KG1 (cell line): ENCODE measurements at places on chromosomes 3 and 15.

- no peak for DNase-seq
Observed at GRCh38 chr3:148315756-148316155, 381.9 kb upstream of the AGTR1 start.

DNA sequence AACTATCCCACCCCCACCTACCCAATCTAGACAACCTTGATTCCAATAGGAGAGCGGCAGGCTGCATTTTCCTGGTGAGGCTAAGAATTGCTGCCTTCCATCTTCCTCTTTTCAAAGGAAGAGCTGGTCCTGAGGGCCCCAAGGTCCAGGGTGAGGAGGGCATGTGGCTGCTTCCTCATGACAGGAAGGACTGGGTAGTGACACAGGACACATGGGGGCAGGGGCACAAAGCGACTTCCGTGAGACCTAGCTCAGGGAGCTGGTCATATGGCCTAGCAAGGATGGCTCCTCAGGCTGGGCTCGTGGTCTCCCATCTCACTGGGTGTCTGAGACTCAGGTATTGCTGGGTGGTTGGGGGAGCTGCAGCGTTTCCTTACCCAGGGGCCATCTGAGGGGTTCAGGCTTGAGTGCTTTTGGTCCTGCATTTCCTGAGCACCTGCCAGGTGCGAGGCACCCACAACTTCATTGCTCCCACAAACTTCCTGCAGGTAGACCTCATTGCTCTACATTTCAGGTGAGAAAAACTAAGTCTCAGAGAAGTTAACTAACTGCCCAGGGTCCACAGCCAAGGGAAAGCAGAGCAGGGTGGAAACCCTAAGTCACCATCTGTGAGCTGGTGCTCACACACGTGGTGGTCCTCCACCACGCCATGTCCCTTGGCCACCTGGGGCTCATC, 160.0 kb upstream of the TLE3 start:
- peak; percentile 42 for DNase-seq

GRCh38 chr3:43001094-43001553, 22.0 kb downstream of the GASK1A start:
- DNase-seq, result no peak

GRCh38 chr3:119368298-119368697, 74.1 kb downstream of the ARHGAP31 start:
- DNase-seq, result no peak

- DNase-seq, result no peak
Observed at GRCh38 chr3:71466483-71466882, 117.0 kb downstream of the FOXP1 start.

DNA sequence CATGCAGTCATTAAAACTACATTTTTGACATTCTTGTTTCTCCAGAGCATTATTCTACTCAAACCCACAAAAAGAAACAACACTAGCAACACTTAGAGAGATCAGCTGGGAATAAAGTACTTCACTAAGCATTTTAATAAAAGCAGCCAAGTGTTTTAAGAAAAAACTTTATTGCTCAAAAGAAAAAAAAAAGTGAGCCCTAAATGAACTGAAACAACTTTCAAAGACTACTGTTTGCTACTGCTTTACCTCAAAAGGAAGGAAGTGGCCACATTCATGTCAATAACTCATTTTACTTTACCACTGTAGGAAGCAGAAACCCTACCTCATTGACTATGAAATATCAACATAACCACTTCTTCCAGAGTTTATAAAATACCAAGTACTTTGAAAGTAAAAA, 91.3 kb downstream of the UACA start:
- peak; percentile 46 for DNase-seq

GRCh38 chr3:119099785-119100184, 46.2 kb upstream of the TEX55 start:
- DNase-seq, result no peak

DNA sequence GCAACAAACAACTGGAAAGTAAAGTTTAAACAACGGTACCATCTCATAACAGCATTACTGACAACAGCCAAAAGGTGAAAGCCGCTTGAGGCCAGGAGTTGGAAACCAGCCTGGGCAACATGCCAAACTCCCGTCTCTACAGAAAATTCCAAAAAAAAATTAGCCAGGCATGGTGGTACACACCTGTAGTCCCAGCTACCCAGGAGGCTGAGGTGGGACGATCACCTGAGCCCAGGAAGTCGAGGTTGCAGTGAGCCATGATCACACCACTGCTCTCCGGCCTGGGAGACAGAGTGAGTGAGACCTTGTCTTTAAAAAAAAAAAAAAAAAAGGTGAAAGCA, 4.4 kb downstream of the TNK2 start:
- DNase-seq, result no peak

DNA sequence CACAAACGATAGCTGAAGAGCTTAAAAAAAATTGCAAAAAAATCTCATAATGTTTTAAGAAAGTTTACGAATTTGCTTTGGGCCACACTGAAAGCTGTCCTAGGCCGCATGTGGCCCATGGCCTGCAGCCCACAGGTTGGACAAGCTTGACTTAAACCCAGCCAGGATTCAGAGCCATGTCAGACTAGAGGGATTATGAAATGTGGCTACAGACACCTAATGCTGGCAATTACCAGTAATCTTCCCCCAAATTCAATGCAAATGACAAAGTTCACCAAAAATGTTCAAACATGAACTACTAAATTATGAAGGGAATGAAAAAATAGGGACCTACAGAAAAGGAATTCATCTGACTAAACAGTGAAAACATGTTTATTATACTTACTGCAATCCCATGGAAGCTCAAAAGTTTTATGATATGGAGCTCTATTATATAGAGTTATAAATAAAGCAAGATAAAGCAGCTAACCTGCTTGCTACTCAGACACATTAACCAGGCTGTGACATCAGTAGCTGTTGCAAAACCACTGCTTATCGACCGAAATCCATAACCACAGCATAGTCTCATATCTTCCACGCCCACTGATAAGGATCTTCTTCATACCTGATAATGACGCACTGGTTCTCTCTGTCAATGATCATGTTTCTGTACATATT, 49.2 kb downstream of the LDHAL6B start:
- no peak for DNase-seq

GRCh38 chr3:112709911-112710310, 69.0 kb upstream of the CCDC80 start:
- no peak for DNase-seq

GRCh38 chr3:49471856-49472495, 1.9 kb downstream of the DAG1 start:
- no peak for DNase-seq

- no peak for DNase-seq
Observed at GRCh38 chr15:63986185-63986680, 60.1 kb downstream of the DAPK2 start.

DNA sequence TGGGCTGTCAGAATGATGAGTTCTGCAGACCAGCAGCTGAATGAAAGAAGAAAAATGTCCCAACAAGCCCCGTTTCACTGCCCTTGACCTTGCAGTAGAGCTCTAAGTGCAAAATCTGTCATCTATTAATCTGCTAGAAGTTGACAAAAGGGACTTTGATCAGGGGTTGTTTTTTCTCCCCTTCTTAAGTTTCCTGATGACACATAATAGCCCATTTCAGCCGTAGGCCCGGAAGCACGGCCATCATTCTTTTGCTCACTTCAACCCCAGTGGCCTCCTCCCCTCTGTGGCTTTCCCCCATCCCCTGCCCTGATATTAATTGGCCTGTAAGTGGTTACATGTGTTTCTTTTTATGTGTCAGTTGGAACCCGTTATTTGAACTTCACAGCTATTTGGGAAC, 298.9 kb downstream of the RPLP1 start:
- no peak for DNase-seq

GRCh38 chr15:33032053-33032452, 162.5 kb downstream of the FMN1 start:
- no peak for DNase-seq

DNA sequence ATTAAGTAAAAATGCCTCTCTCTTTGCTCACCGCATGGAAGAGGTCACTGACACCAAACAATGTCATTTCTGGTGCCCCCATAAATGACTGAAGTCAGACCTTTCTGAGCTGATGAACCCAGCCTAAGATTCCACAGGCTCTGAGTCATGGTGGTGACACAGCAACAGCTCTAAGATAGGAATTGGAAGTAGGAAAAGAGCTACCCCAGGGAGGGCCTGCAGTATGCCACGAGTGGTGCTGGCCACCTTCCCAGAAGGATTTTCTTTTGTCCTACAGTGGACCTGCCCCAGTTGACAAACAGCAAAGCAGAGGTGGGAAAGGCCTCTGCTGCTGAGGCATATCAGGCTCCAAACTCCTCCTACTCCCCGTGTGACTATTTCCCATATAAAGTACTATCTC, 208.1 kb downstream of the MINAR1 start:
- no peak for DNase-seq

- no peak for DNase-seq
Observed at GRCh38 chr15:77659350-77660321, 26.9 kb upstream of the LINGO1 start.

DNA sequence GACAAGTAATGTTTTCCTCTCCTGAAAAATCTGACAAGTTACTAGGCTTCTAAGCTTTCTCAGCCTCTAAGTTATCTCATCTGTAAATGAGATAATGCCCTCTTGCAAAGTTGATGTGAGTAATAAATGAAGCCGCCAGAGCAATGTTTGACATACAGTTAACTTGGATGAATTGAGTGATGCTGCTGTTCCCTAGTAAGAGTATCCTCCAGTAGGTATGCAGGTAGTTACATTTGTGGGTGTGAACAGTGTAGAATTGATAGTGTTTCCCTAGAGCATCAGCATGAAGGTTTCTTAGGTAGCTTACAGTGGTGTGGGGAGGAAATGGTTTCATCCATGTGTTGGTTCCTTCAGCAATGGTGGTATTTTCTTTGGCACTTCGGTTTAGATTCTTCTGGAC, 3.4 kb downstream of the ATP2C1 start:
- no peak for DNase-seq

DNA sequence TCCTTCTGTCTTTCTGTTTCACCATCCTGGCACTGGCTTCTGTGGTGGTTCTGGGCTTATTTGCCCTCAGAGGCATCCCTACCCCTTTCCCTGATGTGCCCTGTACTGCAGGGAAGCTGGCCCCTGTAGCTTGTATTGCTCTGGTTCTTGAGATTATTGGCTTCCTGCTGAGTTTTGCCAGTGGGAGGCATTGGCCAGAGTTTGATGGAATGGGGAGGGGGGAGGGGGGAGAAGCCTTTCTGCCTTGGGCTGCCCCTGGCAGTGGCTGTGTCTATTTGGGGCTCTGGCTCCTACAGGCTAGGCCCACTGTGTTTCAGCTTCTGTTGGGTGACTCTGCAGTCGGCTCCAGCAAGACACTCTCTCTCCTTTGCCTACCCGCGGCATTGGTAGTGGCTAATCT, 41.6 kb upstream of the SEMA6D start:
- DNase-seq, result no peak

- no peak for DNase-seq
Observed at GRCh38 chr3:106421909-106422308, 553.1 kb upstream of the CBLB start.

GRCh38 chr3:183331498-183331897, 78.4 kb downstream of the B3GNT5 start:
- no peak for DNase-seq

DNA sequence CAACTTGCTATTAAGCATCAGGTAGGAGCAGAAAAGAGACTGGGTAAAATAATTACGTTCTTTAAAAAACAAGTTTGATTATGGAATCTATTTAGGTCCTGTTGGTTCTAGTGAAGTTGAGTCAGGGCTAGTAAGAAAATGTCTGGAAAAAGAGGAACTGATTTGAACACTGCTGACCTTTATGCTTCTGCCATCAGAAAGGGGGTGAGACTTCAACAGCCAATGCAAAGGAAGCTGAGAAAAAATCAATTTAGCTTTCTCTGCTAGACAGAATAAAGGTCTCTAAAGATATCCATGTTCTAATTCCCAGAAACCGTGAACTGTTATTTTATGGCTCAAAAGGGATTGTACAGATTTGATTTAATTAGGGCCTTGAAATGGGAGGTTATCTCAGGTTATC, 157.5 kb downstream of the ROBO2 start:
- no peak for DNase-seq

DNA sequence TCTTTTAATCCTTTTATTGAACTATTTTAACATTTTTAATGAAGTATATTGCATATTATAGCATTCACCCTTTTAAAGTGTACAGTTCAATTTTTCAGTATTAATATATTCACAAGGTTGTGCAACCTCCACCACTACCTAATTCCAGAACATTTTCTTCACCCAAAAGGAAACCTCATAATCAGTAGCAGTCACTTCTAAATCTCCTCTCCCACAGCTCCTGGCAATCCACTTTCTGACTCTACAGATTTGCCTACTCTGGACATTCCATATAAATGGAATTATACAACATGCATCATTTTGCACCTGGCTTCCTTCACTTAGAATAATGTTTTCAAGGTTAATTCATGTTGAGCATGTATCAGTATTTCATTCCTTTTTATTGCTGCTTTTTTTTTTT, 55.0 kb upstream of the HRH1 start:
- DNase-seq, result no peak

GRCh38 chr3:73121669-73122331, 60.3 kb downstream of the EBLN2 start:
- DNase-seq, result no peak

DNA sequence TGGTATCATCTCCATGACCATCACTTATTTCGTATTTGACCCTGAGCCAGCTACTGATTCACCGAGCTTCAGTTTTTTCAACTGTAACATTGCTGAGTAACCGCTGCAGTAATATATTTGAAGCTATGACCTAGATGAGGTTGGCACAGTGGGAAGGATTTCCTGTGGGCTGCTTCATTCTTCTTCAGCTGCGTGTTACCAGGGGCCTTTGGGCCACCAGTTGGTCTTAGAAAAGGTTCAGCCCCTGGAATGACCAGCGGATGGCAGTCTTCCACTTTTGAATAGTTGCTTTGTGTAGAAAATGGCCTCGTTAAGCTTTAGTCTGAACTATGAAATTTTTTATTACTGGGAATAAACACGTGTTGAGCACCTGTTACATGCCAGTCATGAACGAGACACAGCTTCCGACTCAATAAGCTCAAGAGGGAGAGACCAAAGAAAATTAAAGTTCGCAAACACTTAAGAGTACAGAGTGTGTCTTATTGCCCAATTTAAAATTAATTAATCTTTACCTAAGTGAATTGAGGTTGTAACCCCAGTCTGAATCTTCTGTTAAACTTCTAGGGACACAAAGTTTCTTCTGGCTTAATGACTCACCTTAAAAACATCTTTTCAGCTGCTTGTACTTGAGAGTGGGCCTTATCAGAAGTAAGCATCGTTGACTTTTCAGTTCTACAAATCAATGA, 57.6 kb upstream of the NR2E3 start:
- no peak for DNase-seq

DNA sequence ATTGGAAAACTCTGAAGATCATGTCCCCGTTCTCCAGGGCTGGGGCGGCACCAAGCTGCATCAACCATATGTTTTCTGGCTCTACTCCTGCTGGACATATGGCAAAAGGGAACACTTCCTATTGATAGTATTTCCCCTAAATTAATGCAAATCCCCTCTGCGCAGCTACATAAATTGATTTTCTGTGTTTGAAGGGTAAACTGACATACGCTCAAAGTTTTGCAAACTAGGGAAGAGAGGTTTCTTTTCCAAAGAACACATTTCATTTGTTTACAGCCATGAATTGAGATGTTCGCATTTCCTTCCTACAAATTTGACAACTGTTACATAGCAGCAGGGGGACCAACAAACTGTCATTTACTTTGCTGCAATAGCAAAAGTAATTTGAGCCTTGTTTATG, 35.9 kb downstream of the CTXND1 start:
- DNase-seq, result no peak
